NCI-H226 (cell line): ENCODE measurements at places on chromosomes 5 and 9.
A peak's percentile ranks its signal among the peaks of the same experiment; 100 is the strongest.

- DNase-seq, result no peak
Observed at GRCh38 chr5:172065431-172066065, 59.1 kb upstream of the FBXW11 start.

DNA sequence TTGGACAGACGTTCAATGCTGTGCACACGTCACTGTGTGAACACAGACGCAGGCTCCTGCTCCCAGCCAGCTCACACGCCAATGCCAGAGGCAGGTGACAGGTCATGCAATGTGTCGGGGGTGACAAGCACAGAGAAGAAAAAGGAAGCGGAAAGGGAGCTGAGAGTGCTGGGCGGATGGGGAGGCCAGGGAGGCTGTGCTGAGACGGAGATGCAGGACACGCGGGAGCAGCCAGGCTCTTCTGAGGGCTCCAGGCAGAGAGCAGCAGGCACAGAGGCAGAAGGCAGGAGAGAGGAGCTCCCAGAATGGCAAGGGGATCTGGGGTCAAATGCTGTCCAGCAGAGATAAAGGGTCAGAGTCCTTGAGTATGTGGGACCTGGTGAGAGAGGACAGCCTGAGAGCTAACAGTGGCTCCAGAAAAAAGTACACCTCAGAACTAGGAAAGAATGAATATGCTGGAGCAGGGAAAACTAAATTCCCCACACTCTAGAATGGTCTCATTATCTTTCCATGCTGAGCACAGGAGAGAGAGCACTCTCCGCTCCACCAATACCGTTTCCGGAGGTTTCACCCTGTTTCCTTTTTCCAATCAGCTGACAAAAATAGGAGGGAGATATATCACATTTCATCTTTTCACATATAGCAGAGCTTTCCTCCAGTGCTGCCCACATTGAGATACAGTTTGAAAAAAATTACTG lies 32.8 kb upstream of the NSMF start:
- no peak for DNase-seq

DNA sequence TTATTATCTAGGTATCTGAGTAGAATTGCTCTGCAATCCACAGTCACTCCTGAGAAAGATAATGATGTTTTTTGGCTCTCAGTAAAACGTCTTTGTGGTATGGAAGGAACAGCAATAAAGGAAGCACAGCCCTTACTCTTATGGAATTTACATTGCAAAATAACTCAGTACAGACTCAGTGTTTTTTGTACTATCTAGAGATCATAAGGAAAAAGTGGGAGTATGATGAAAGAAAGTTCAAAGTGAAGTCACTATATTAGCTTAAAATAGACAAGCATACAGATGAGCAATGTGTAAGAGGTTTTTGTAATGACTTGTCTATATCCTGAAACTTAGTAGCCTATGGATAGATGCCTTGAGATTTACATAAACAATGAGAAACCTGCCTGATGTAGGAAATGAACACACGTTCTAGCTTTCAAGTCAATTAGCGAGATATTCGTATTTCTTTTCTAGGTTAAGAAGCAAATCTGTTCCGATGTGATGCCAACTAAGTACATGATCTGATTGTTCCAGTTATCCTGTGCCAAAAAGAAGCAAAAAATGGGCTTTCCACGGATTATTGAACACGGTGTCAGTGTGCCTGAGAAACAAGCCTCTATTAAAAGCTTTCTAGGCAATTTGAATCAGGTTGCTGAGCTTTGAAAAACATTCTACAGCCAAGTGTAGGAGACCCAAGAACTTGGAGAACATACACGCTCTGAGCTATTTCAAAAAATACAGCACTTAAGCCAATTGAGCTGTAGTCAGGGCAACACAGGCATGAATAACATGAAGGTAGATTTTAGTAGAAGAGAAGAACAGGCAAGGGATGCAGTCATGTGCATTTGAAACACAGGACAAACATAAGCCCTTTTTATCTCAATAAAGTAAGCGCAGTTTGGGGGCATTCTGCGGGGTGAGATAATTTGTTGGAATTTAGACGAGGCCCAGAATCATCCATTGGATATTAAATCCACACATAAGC lies 86.3 kb upstream of the TAF11L2 start:
- DNase-seq, result peak; percentile 20

DNA sequence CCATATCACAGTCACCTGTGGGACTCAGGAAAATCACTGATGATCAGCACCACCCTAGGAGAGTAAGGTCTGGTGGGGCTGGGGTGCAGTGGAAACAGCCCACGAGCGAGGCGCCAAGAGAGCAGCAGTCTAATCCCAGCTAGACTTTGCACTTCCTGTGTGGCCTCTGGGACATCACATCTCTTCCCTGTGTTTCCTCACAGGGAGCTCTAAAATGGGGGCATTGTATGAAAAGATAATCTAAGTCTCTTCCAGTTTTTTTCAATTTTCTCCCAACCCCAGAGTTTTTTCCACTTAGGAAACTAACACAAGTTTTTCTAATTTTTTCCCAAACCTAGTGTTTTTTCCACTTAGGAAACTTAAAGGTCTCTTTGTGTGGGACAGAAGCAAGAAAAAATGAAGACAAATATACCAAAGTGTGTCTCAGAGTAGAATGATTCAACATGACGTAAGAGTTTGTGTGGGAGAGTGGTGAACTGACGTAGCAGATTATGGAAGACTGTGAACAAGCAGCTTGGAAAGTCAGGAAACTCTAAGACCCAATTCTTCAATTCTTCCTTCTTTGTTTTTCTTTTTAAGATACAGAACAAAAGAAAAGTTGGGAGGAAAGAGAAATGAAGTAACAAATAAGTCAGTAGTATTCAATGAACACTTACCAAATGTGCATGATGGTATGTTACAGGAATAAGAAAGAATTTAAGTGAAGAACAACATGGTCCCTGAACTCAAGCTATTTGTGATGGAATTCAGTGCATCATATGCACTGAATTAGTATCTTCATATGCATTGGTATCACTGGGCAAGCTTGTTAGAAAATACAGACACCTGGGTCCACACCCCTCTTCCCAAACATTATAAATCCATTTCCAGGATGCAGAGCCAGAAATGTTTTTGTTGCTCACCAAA lies 51.3 kb downstream of the LHFPL2 start:
- peak; percentile 89 for DNase-seq

DNA sequence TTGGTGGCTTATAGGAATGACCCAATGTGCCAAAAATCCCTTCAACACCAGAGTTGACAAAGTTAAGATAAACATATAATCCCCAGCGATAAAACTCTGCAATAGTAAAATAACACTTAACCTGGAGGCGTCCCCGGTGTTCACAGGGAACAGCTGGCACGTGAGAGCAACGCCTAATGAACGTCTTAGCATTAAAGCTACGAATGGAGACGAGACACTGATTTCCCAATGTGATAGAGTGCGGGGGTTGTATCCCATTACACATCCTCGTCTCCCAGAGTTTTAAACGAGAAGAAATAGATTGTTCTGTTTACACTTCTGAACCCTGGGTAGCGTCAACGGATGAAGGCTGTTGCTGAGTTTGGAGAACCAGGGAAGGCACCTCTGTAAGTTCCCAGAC lies 57.6 kb downstream of the PTCH1 start:
- no peak for DNase-seq

- no peak for DNase-seq
Observed at GRCh38 chr9:89888233-89888632, 283.4 kb downstream of the GADD45G start.

- no peak for DNase-seq
Observed at GRCh38 chr5:130316971-130317680, 412.9 kb downstream of the CHSY3 start.

DNA sequence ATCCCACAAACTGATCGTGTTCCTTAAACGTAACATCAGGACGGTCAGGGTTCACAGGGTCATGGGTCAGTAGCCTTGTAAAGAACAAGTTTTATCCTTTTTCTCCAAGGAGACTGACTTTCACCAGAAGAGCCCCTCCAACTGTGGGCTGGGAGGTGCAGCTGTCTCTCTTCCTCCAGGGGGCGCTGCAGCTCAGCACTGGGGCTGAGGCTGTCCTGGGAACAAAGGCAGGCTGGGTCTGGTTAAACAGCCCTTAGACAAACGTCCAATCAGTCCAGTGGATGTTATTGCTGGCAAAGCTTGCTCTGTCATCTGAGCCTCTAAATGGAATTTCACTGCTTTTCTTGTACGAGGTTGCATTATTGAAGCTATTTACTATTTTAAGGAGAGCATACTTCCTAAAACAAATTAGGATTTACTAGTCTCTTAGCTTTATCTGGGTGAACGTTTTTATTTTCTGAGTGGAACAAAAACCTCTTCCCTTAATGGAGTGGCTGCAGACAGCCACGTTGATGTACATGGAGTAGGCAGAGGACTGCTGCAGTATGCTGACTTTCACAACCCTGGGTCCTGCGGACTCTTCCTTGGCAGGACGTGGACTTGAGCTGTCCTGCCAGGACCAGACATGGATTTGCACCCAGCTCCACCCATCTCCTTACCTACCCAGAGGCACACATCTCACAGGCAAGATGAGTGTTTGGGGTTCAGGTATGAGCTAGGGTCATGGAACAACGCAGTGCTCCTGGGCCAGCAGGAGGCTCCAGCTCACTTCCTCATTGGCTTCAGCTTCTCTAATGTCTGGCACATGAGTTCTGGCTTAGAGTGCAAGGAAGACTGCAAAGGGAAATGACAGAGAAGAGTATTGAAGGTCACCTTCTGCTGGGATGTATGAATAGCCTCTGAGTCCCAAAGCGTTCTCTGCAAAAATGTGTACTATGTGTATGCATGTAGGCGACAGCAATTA lies 7.8 kb downstream of the EXOSC2 start:
- peak; percentile 28 for DNase-seq

DNA sequence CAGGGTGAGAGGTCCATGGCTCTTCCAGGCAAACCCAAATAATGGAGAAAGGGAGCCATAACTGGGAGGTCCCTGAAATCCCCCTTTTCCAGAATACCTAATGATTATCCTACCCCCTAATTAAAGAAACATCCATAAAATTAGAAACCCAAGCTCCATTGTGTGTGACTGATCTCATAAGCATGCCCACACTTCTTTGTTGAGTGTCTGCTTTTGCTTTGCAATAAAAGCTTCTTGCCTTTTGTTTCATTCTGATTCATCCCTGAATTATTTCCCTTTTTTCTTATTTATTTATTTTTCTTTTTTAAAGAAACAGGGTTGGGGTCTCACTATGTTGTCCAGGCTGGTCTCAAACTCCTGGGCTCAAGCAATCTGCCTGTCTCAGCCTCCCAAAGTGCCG lies 33.1 kb downstream of the BTF3 start:
- no peak for DNase-seq

DNA sequence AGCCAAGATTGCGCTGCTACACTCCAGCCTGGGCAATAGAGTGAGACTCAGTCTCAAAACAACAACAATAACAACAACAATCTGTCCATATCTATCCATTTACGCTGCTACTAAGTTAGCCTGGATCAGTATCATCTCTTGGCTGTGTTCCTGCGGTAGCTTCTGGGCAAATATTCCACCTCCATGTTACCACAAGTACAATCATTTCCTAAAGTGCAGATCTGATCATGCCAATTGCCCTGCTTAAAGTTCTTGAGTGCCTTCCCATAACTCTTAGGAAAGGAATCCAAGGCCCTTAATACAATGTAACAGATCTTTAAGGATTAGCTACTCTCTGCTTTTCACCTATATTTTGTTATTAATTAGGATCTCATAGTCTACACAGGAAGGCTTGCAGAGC lies 15.4 kb upstream of the PPP2R2B start:
- no peak for DNase-seq

DNA sequence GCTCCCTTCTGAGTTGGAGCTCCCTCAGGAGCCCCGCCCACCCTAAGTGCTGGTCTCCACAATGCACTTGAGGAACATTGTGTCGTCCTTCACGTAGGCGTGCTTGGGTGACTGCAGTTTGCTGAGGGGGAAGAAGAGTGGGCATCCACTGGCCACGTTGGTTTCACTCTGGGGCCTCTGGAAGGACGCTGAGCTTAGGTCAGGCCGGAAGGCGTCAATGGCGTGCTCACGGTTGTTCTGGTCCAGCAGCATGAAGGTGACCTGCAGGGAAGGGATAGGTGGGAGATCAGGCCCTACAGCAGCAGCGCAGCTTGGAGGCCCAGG lies 21.7 kb downstream of the TRAF1 start:
- no peak for DNase-seq

GRCh38 chr5:132296412-132297016 lies 2.3 kb downstream of the SLC22A4 start:
- DNase-seq, result no peak

- DNase-seq, result no peak
Observed at GRCh38 chr5:131394128-131394527, 130.3 kb downstream of the CDC42SE2 start.

DNA sequence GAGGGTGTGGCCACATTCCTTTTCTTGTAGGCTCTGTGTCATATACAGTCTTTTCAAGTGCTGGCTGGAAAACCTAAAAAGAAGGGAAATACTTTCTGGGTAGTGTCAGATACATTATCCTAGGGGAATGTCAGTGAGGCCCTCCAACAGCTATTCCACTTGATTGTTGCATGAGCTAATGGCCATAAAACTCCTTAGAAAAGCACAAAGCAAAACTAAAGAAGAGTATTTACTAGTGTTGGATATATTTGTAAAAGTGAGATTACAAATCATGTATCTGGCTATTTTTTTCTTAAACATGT lies 829 bp downstream of the ANXA1 start:
- DNase-seq, result peak; percentile 69

DNA sequence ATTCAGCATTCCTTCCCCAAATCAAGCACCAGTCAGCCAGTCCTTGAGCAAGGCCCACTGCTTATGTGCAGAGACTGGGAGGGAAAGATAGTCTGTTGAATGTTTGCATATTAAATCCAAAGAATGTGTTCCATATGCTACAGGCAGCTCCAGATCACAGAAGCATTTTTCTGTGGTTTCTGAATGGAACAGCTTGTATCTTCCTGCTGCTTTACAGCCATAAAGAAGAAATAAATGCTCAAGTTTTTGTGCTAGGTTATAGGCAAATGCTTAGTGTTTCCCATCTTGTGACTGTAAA lies 310.3 kb downstream of the TRIM36 start:
- DNase-seq, result no peak

DNA sequence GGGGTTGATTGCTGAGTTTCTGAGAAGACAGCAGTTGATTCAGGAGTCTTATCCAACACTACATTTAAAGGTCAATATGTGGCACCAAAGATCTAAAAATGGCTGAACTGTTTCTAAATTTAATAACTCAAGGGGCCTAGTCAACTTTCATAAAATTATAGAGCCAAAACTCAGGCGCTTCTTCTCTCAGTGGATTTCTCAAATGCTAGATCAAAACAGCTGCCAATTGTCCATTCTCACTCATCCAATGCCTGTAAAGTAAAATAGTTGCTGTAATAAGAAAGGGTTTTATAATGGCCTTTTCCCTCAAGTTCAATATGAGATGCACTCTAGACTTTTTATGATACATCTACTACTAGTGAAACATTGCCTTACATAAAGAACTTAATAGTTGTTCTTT lies 26.5 kb downstream of the ADAMTSL1 start:
- DNase-seq, result no peak

DNA sequence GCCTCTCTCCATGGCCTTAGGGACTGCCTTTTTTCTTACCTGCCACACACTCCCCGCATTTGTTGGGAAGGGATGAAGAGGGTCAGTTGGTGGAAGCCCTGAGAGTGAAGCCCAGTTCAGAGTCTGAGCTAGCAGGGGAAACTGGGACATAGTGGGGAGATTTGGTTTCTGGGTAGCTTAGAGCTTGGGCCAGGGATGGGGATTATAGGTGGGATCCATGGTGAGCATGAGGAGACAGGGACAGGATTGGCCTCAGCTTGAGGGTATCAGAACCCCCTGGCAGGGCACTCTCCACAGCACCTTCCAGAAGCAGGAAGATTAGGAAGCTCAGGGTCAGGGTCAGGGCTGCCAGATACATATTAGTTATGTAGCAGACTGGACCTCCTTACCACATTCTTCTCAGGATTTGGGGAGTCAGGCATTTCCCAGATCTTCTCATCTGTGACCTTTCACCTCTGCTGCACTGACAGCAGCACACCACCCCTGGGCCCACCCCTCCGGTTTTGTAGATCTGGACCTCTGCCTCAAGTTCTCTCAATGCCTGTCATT lies 17.9 kb downstream of the OR13J1 start:
- DNase-seq, result no peak
